Lower lobe of right lung (tissue), 2 donors: ENCODE measurements at places on chromosomes 7 and 10. TPM values are rescaled to one million over a fixed set of nuclear protein-coding genes. Genes with fewer than 3 reads are reported as not detected.

- DNase-seq: no peak
- no peak overlapping the region for H3K27ac ChIP-seq
- H3K4me1 ChIP-seq: peaks cover 7% of the 10 kb centered on the region
- no peaks in the 10 kb centered on the region for H3K36me3 ChIP-seq
- no peak overlapping the region for H3K4me3 ChIP-seq
Observed at GRCh38 chr7:1210321-1210978, 22.2 kb upstream of the UNCX start.

DNA sequence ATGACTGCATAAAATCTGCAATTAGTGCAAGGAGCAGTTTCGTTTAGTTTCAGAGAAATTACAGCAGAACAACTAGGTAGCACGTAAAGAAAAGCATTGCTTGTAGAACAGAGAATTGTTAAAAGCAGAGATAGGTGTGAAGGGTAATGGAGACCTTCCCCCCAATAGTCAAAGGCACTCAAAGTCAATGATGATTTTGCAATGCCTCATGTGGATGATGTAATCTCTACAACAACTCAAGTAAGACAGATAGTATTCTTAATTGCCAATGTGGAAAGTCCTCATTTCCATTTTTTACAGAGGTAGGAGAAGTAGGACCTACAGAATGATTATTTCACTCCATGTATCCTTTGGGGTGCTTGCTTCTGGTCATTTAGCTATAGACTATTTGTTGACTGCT lies 94.3 kb upstream of the GNAI1 start:
- no peaks in the 10 kb centered on the region for H3K4me1 ChIP-seq
- DNase-seq: no peak
- no peaks in the 10 kb centered on the region for H3K27me3 ChIP-seq
- H3K27ac ChIP-seq: no peak overlapping the region
- H3K4me3 ChIP-seq: no peak overlapping the region

- no peaks in the 10 kb centered on the region for H3K27me3 ChIP-seq
- H3K4me1 ChIP-seq: peaks cover 19% of the 10 kb centered on the region
- no peak overlapping the region for H3K27ac ChIP-seq
- no peak overlapping the region for H3K4me3 ChIP-seq
Observed at GRCh38 chr7:44473295-44473694, 17.2 kb downstream of the NUDCD3 start.

DNA sequence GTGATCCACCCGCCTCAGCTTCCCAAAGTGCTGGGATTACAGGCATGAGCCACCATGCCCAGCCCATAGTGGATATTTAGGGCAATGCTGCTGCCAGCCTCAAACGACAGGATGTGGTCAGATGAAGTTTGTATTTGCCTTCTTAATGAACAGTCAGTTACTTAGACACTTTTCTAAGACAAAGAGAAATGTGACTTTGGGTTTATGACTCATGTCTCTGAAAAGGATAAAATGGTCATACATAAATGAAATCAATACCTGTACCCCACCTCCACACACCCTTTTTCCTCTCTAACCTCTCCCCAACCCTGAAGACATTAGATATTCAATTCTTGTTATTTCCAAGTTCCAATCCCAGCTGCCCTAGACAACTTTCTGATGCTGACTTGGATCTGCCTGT lies 109.3 kb upstream of the INSIG1 start:
- H3K36me3 ChIP-seq: no peaks in the 10 kb centered on the region
- DNase-seq: no peak
- no peaks in the 10 kb centered on the region for H3K4me1 ChIP-seq
- H3K27ac ChIP-seq: no peak overlapping the region
- H3K4me3 ChIP-seq: no peak overlapping the region
- peaks cover 3% of the 10 kb centered on the region for H3K27me3 ChIP-seq

GRCh38 chr10:82377608-82378007 lies 502.6 kb downstream of the NRG3 start:
- no peaks in the 10 kb centered on the region for H3K4me1 ChIP-seq
- H3K27me3 ChIP-seq: no peaks in the 10 kb centered on the region
- no peaks in the 10 kb centered on the region for H3K36me3 ChIP-seq
- no peak overlapping the region for H3K27ac ChIP-seq

DNA sequence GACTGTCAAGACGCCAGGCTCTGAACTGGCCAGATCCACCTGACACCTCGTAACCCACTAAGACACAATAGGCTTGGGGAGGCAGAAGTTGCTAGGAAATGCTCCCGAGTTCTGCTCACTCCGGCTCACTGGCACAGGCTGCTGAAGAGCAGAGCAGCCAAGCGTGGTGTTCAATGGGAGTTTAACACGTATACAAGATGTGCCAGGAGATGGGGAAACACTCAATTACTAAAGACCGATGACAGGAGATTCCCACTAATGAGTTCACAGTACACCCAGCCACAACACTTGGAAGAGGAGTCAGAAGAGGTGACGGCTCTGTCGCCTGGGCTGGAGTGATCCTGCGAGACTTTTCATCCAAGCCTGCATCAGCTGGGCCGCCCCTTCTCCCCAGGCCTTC lies 303.4 kb downstream of the GFRA1 start:
- H3K4me3 ChIP-seq: no peak overlapping the region
- no peaks in the 10 kb centered on the region for H3K4me1 ChIP-seq
- no peak overlapping the region for H3K27ac ChIP-seq
- DNase-seq: no peak
- no peaks in the 10 kb centered on the region for H3K27me3 ChIP-seq

- H3K27ac ChIP-seq: no peak overlapping the region
- no peaks in the 10 kb centered on the region for H3K27me3 ChIP-seq
- H3K4me1 ChIP-seq: no peaks in the 10 kb centered on the region
- no peak overlapping the region for H3K4me3 ChIP-seq
- no peaks in the 10 kb centered on the region for H3K36me3 ChIP-seq
Observed at GRCh38 chr7:110568388-110568787, 522.5 kb upstream of the LRRN3 start.

DNA sequence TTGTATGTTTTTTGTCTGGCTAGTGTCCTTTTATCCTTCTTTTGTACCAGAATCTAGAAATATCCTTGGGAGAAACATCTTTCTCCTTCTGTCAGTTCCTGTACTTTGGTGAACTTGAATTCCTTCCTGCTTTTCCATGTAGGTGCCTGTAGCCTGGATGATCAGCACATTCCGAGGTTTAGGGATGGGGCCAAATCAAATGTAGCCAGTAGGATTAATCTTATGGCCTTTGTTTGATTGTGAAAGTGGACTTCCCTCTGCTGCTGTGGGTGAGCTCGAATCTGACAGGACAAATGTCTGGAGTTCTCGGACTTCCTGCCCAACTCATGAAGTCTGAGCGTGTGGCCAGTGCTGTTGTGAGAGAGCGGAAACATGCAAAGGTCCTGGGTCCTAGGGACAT lies 33.2 kb upstream of the NAMPT start:
- no peaks in the 10 kb centered on the region for H3K36me3 ChIP-seq
- no peaks in the 10 kb centered on the region for H3K4me1 ChIP-seq
- H3K27ac ChIP-seq: no peak overlapping the region
- DNase-seq: no peak

GRCh38 chr10:75712242-75712880 lies 280.9 kb downstream of the LRMDA start:
- no peak overlapping the region for H3K27ac ChIP-seq
- DNase-seq: no peak
- no peaks in the 10 kb centered on the region for H3K4me1 ChIP-seq
- no peaks in the 10 kb centered on the region for H3K27me3 ChIP-seq
- H3K4me3 ChIP-seq: no peak overlapping the region

DNA sequence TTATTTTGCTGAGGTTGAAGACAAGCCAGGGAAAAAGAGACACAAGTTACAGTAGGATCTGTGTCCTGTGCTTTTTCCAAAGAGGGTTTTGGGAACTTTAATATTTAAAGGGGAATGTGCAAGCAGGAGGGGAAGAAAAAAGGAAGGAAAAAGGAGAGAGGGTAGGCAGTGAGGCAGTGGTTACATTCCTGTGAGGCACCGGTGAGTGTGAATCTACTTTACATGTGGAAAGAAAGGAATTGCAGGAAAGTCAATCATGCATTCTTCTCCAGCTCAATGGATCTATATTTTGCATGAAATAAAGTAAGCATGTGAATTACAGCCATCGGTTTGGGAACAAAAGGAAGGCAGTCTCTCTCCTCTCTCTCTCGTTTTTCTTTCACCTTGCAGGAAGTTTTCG lies 12.6 kb upstream of the DYNC2I1 start:
- DNase-seq: no peak
- peaks cover 6% of the 10 kb centered on the region for H3K4me1 ChIP-seq
- no peaks in the 10 kb centered on the region for H3K36me3 ChIP-seq
- no peak overlapping the region for H3K4me3 ChIP-seq

DNA sequence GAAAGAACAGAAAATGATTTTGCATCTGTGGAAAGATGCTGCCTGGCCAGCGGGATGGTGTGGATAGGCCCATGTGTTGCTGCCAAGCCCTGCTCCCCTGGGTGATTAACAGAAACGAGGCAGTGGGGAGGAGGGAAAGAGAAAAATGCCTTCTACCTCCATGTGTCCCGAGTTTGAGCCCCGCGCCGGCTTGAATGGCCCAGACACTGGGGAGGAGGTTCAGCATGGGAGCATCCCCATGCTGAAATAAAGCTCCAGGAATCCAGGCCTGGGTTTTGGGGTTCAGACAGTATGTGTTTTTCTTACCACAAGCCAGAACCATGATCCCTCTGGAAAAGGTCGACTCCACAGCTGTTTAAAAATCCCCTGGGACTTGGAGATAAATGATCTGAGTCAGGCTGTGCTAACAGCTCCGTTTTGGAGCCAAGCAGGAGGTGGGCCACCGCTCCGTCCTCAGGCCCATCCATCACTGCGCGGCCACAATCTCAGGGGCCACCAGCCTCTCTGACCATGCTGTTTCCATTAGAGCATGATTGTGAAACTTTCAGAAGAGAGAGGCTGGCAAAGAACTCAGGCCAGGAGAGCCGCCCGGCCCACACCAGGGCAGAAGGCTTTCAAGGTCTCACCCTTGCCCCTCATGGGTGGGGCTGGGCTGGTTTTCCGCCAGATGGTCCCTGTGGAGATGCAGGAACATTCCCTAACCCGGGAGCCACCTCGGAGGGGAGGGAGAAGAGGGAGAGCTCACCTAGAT lies 299.7 kb downstream of the ZEB1 start:
- peaks cover 36% of the 10 kb centered on the region for H3K4me1 ChIP-seq
- H3K4me3 ChIP-seq: no peak overlapping the region
- no peaks in the 10 kb centered on the region for H3K27me3 ChIP-seq
- no peaks in the 10 kb centered on the region for H3K36me3 ChIP-seq

DNA sequence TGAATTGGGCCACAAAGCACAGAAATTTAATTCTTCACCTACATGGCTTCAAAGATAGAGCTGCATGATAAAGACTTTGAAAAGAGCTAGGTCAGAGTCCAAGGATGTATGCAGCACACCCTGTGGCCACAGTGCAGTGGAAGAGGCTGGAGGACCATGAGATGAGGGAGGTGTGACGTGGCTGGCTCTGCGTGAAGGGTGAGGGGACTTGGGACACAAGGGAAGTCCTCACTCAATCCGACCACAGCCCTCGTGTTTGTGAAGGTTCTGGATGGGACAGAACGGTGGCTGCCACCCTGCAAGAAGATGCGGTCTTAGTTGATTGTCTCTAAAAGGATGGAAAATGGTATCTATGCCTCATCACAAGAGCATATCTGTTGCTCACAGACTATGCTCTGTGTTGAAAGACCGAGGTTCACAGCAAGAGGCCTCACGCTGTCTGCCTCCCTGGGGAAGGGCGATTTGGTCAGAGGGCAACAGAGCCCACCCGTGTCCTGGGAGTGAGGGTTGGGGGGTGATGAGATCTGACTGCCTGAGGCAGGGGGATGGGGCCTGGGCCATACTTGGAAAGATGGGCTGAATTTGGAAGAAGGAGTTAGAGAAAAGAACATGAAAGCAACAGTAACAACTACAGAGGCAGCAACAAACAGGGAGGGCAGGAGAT lies 174.4 kb upstream of the SHH start:
- H3K27me3 ChIP-seq: no peaks in the 10 kb centered on the region
- H3K4me1 ChIP-seq: no peaks in the 10 kb centered on the region

DNA sequence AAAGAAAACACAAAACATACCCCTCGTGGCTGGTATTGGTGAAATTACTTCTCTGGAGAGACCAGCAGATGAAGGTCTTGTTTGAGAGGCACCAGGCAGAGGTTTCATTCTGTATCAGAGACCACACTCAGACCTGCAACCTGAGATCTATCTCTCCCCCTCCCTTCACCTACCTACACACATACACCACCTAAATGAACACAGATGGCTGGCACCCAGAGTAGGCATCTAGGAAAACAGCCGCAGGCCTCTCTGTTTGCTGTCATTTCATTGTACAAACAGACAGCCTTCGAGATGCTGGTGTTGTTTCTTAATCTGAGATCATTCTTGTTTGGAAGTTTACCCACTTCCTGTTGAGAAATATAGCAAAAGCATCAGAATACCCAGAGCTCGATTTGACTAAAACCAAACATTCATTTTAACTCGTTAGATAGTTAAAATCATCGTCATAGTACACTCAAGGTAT lies 173.9 kb upstream of the SLC25A13 start:
- no peaks in the 10 kb centered on the region for H3K36me3 ChIP-seq
- no peaks in the 10 kb centered on the region for H3K4me1 ChIP-seq
- no peaks in the 10 kb centered on the region for H3K27me3 ChIP-seq
- no peak overlapping the region for H3K27ac ChIP-seq
- DNase-seq: no peak

GRCh38 chr7:47938574-47939165 lies 9.6 kb downstream of the PKD1L1 start:
- no peak overlapping the region for H3K4me3 ChIP-seq
- peaks cover 26% of the 10 kb centered on the region for H3K4me1 ChIP-seq
- H3K27me3 ChIP-seq: no peaks in the 10 kb centered on the region
- no peak overlapping the region for H3K27ac ChIP-seq
- no peak for DNase-seq

Gene C10orf105
- 0.32 TPM for total RNA-seq

Gene CALCR
- total RNA-seq: 0.24 TPM

Gene DUS4L
- total RNA-seq: 5.3 TPM

Gene COX15
- 33.1 TPM for total RNA-seq

Gene NDUFB8
- 119 TPM for total RNA-seq
